ENCODE measurements at places on chromosomes 7 and 10.

- DNase-seq = no peak
Observed at GRCh38 chr10:49827297-49827696, 65.2 kb upstream of the OGDHL start.

DNA sequence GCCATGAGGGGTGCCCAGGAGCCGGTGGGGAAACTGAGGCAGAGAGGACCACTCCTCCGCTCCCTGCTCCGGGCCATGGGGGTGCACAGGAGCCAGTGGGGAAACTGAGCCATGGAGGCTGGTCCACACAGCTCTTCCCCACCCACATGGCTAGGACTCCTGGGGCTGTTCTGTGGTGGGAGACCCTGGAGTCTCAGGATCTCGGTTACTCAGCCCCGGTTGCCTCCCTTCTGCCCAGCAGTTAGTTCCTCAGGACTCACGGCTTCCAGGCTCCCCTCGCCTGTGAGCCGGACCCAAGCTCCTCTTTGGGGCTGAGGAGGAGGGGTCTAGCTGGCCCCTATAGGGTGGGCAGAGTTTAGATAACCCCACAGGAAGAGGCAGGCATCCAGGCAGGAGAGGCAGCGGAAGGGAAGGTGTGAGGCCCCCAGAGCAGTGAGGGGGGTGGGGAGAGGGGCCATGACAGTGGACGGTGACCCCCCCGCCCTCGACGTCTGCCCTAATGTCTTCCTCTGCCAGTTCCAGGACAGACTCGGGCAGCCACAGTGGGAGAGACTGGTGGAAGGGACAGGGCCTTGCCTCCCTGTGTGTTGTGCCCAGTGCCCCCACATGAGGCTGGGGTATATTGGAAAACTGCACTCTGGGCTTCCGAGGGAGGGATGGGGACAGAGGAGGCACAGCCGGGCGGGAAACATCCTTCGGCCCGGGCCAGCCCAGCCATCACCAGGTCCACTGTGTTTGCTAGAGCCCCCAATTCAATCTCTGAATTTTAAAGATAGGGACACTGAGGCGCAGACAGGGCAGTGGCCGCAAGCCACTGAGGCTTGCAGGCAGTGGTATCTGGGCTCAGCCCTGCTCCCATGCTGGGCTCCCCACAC, 4.3 kb downstream of the ELFN1 start:
- peak; percentile 36 for DNase-seq

DNA sequence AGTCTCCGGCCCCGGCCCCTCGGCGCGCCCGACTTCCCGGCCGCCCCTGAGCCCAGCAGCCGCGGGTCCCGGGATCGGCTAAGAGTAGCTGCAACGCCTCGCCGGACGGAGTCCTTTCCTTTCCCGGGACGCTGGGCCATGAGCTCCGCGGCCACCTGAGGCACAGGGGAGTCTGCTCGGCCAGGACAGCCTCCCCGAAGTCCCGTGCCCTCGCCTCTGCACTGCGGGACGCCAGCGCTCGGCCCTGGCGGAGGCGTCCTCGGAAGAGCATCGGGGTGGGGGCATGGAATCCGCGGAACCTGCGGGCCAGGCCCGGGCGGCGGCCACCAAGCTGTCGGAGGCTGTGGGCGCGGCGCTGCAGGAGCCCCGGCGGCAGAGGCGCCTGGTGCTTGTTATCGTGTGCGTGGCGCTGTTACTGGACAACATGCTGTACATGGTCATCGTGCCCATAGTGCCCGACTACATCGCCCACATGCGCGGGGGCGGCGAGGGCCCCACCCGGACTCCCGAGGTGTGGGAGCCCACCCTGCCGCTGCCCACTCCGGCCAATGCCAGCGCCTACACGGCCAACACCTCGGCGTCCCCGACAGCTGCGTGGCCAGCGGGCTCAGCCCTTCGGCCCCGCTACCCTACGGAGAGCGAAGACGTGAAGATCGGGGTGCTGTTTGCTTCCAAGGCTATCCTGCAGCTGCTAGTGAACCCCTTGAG, 502 bp downstream of the SLC18A3 start:
- DNase-seq = peak; percentile 76

GRCh38 chr10:16910793-16911164, 93.6 kb upstream of the RSU1 start:
- DNase-seq = no peak

DNA sequence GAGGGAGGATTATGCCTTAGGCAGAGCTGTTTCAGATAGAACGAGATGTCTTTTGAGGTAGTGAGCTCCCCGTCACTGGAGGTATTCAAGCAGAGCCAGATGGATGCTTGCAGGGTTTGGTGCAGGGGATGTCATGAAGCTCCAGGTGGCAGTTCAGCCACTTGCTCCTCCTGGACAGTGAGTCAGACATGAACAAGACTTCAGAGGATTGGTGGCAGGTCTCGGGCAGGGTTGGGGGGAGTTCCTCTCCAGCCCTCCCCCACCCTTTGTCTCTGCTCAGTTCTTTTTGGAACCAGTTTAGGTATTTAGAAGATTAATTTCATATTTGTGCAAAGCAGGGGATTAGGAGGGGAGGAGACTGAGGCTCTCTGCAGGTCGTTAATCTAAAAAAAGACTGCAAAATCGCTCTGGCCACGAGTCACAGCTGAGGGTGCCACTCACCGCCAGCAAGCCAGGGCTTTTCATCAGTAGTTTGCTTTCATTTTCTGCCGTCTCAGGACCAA, 21.5 kb upstream of the MYL10 start:
- no peak for DNase-seq

GRCh38 chr10:90218846-90219245, 517.5 kb downstream of the KIF20B start:
- no peak for DNase-seq

DNA sequence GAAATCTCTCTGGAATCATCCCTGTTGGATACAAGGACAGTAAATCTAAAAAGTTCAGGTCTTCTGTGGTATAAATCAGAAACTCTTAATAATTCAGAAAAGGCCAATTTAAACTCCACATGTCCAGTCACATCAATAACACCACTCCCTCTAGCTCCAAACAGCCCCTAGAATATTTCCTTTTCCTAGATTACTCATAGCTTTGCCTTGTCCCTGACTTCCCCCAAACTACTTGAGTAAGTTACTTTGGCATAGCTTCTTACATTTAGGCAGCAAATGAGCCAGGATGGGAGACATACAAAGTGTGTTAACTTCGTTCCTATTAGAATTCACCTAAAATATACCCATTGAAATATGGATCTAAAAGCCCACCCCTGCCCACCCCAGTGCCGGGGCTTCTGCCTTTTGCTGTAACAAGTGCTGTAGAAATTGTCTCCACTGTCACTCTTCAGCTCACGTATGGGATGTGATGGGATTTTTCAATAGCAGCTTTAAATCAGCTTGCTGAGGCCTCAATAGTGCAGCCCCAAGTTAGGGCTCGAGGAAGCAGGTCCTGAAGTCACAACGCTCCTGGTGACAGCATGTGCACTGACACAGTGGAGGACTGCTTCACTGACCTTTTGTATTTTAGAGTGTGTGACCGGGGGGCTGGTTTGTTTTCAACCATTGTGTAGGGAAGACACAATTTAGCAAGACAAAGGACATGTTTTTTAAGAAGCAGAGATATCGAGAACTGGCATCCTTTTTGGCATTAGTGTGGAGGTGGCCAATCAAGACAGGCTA, 218.2 kb upstream of the KMT2E start:
- no peak for DNase-seq

DNA sequence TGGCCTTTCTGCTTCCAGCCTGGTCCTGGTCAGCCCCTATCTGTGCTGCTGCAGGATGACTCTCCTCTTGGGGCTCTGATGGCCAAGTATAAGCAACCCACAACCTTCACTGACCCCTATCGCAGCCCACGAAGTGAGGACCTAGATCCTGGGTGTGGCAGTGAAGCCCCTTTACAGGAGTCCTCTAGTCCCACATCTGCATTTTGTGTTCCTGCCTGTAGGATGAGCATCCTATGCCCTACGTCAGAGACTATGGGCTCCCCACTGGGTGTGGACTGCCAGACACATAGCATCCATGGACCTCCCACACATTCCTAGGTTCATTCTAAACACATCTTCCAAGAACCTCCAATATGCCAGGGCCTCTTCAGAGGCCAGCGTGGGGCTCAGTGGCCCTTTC, 29.0 kb downstream of the ARHGAP22 start:
- peak; percentile 27 for DNase-seq

DNA sequence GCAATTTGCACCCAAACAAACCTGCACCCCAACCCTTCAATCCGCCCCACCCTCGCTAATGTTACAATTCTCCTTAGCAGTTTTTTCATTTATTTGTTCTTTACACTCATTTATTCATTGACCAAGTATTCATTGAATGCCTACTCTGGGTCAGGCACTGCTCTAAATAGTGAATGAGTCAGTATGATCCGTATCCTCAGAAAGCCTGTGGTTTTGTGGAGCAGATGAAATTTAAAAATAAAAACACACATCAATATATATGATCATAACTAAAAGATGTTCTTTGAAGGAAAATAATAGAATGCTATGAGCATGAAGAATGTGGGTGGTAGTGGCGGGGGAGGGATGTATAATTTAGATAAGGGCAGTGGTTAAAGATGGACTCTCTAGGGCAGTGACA, 13.3 kb downstream of the IFIT5 start:
- DNase-seq = no peak

Data from endodermal cell (in vitro differentiated cells).